ENCODE measurements at places on chromosomes 16 and 17.
A peak's percentile ranks its signal among the peaks of the same experiment; 100 is the strongest.

DNA sequence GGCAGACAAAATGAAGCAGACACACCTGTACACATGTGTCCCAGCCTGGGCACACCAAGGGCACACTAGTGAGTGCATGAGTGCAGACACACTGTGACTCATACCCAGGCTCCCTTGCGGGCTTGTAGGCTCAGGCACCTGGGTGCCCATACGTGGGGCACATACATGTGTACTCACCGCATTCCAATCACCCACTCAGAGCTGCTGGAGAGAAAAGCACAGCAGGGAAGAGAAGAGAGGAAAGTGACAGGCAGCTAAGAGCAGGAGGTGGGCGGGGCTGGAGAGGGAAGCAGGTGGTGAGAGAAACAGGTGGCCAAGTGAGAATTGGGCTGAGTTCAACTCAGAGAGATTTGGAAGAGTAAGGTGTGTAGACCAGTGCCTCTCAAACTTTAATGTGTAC lies 54.0 kb downstream of the TMEM132E start:
- no peak for DNase-seq

DNA sequence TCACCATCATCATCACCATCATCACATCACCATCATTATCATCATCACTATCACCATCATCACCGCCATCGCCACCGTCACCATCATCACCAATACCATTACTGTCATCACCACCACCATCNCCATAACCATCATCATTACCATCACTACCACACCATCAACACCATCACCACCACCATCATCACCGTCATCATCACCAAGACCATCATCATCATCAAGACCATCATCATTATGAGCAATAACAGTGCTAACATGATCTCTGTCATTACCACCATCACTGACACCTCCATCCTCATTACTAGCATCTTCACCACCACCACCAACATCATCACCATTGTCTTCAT lies 16.1 kb upstream of the ZNF469 start:
- no peak for DNase-seq

DNA sequence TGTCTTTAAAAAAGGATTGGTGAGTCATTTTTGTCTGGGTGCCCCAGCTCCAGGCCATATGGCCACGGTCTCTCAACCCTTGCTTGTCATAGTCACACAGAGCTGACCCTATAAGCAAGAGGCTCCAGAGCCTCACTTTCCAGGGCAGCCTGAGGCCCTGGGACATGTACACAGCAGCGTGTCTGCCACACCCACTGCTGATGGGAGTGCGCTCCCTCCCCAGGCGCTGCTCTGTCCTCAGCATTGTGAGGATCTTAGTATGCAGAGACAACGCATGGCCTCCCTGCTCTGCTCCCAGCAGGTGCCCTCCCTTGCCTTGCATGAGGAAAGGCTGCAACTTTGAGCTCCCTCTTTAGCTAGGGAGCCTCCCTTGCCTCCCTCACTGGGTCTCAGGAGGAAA lies 80.8 kb upstream of the CRHR1 start:
- no peak for DNase-seq

DNA sequence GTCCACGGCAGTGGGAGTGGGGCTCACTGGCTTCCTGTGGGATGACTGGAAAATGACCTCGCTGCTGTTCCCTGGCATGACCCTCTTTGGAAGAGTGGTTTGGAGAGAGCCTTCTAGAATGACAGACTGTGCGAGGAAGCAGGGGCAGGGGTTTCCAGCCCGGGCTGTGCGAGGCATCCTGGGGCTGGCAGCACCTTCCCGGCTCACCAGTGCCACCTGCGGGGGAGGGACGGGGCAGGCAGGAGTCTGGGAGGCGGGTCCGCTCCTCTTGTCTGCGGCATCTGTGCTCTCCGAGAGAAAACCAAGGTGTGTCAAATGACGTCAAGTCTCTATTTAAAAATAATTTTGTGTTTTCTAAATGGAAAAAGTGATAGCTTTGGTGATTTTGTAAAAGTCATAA lies 7.8 kb upstream of the RNF213 start:
- DNase-seq, result peak; percentile 88

DNA sequence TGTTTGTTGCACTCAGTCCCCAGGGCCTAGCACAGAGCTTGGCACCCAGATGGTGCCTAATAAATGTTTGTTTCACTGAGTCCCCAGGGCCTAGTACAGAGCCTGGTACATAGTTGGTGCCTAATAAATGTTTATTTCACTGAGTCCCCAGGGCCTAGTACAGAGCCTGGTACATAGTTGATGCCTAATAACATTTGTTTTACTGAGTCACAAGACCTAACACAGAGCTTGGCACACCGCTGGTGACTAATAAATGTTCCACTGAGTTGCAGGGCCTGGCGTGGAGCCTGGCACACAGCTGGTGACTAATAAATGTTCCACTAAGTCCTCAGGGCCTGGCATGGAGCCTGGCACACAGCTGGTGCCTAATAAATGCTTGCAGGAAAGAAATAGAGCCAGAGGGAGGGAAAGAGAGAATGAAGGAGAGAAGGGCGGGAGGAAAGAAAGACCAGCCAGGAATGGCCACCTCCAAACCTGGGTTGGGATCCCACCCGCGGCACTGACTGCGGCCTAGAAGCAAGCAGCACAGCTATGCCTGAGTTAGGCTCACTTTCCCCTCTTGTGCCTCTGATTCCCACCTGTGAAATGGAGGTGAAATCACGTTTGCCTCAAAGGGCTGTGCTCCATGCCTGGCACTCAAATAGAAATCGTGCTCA lies 7.5 kb downstream of the SLC5A11 start:
- DNase-seq, result no peak

GRCh38 chr16:51987519-51987918 lies 559.4 kb downstream of the TOX3 start:
- DNase-seq, result no peak

- DNase-seq, result no peak
Observed at GRCh38 chr17:28812748-28813377, 29.7 kb downstream of the FAM222B start.

DNA sequence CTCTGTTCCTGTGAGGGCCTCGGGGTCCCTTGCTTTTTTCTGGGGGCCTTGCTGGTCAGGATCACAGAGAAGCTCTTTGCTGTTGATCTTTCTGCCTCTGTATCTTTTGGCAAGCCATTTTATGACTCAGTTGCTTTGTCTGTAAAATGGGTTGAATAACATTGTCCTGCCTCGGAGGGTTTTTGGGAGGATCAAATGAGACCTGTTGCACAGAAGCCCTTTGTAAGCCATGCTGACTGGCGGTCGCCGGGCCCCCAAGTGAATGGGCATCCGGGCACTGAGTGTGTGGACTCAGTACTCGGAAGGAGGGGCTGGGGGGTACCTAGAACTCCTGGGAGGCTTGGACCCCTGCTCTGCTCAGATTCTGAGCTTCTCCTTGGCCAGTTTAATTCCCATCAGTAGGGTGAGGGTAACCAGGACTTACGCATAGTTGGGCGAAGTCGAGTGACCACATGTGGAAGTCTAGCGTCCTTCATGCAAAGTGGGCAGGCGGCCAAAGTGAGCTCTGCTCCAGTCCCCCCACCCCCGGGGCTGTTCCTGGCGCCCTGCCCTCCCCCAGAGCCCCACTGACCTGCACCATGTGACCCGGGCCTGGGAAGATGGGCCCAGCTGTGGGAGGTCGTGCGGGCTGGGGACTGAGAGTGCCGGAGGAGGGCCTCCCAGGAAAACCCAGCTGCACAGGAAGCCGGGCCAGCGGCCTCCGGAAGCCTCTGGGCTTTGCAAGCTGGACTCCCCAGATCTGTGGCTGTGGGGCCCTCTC lies 284.0 kb downstream of the SEC14L1 start:
- no peak for DNase-seq

DNA sequence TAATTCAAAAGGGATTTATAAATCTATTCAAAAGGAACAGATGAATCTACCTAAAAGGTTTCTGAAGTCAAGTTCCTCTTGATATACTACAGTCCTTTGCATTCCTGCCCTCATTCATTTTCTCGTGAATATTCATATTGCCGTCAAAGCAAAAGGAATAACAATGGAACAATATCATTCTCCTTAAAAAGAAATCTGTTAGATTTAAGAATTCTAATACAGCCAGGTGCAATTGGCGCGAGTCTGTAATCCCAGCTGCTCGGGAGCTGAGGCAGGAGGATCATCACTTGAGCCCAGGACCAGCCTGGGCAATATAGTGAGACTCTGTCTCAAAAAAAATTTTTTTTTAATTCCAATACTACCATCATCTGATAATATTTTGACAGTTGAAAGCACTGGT lies 130.3 kb downstream of the BRIP1 start:
- DNase-seq, result no peak

- no peak for DNase-seq
Observed at GRCh38 chr17:8921147-8921546, 44.4 kb downstream of the PIK3R5 start.

- no peak for DNase-seq
Observed at GRCh38 chr16:87628246-87628923, 26.1 kb downstream of the JPH3 start.

- DNase-seq, result no peak
Observed at GRCh38 chr17:16211590-16211989, 3.7 kb downstream of the NCOR1 start.

DNA sequence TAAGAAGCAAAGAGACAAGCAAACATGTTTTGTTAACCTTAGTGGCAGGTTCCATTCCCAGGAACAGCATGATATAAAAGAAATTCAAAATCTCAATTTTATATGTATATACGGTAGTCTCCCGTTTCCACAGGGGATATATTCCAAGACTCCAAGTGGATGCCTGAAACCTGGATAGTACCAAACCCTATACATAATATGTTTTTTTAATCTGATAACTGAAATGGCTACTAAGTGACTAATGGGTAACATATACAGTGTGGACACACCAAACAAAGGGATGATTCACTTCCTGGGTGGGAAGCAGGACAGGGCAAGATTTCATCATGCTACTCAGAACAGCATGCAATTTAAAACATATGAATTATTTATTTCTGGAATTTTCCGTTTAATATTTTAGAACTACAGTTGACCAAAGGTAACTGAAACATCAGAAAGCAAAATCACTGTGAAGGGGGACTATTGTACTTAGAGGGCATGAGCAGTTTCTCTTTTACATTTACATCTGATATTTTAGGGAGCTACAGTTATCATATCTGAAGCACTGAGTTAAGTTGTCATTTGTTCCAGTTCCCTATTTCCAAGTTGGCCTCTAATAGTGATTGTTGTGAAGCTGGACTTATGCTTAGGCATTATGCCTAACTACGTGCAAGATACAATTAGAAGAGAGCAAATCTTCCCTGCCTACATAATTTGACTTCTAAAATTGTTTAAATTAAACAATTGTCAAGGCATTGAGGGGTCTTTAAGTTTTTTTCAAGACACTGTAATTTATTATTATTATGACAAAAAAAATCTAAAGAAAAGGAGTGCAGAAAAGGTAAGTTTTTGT lies 34.1 kb upstream of the ABCA6 start:
- DNase-seq, result no peak

GRCh38 chr16:68506331-68507053 lies 32.6 kb upstream of the ZFP90 start:
- DNase-seq, result no peak

GRCh38 chr16:27918755-27919154 lies 144.8 kb downstream of the GSG1L start:
- DNase-seq, result no peak

GRCh38 chr17:15944759-15945526 lies at the start of gene ADORA2B:
Gene ADORA2B (plus strand): TSS chr17:15945130. CDS start chr17:15945249, 119 bp downstream.
- DNase-seq, result peak; percentile 21

- no peak for DNase-seq
Observed at GRCh38 chr17:80365983-80366382, 49.0 kb upstream of the ENDOV start.

GRCh38 chr17:66359351-66359750 lies 56.9 kb downstream of the PRKCA start:
- no peak for DNase-seq

DNA sequence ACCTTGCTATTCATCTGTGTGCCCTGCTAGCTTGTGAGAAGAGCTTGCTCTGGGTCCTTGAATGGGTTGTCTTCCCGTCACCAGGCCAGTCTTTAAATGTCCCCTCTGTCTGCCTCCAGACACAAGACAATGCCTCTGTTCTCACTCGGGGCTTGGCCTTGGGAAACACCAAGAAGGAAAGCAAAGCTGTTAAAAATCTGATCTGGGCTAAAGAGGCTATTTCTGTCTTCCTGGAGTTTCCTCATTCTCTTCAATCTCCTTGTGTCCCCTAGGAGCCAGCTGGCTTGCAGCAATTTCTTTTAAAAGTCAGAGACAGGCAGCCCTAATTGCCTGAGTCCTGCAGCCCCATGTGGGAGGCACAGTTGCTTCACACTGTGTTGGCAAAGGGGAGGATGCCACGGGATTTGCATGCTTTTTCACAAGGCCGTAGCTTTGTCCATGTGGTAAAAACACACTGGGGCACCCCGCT lies 2.5 kb downstream of the DNAI2 start:
- no peak for DNase-seq

- no peak for DNase-seq
Observed at GRCh38 chr16:59259074-59259949, 525.2 kb upstream of the GOT2 start.

GRCh38 chr17:51128076-51128475 lies 7.4 kb upstream of the SPAG9 start:
- DNase-seq, result no peak

DNA sequence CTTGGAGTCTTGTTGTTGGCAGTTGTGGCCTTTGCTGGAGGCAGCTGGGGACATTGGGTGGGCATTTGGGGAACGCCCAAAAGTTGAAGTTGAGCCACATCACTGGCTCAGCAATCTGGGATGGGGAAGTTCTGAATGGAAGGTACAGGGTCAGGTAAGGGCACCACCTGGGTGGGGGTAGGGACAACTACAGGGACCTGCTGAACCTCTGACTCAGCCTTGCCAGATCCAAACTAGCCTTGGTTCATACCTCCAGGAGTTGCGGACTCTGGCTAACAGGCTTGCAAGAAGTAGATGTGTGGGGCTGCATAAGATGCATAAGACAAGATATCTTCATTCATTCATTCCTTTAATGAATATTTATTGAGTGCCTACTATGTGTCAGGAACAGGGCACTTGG lies 16.0 kb downstream of the FMNL1 start:
- DNase-seq, result no peak

GRCh38 chr17:7854851-7855659 lies at the start of gene TMEM88:
Gene TMEM88 (plus strand): TSS chr17:7855066. CDS start chr17:7855075, 9 bp downstream.
- no peak for DNase-seq

GRCh38 chr17:64992325-64992802 lies 64.2 kb downstream of the GNA13 start:
- no peak for DNase-seq

GRCh38 chr17:1067282-1067956 lies 70.5 kb downstream of the TIMM22 start:
- no peak for DNase-seq

DNA sequence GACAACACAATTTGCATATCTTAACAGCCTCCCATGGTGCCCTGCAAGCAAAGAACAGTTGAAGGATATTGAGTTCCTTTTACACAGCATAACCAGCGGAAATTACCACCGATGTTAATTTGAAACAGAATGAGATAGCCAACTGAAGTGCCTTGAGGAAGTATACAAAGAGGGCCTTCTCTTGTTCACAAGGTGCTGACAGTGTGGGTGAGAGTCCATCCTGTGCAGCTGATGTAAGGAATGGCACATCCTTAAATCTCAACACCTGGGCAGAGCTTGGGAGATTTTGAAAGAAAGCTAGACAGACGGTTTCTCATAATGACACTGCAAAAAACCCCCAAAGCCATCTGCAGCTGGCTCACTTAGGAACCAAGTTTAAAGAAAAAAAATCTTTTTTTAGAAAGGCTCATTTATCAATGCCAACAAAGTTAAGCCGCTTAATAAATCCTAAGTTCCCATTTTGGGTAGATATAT lies 818.6 kb downstream of the KCNJ2 start:
- DNase-seq, result no peak
